ENCODE measurements at places on chromosomes 6 and 20. TPM values are rescaled to one million over a fixed set of nuclear protein-coding genes. Genes with fewer than 3 reads are reported as not detected.

Gene ENPP3
- total RNA-seq = 25.9 TPM

DNA sequence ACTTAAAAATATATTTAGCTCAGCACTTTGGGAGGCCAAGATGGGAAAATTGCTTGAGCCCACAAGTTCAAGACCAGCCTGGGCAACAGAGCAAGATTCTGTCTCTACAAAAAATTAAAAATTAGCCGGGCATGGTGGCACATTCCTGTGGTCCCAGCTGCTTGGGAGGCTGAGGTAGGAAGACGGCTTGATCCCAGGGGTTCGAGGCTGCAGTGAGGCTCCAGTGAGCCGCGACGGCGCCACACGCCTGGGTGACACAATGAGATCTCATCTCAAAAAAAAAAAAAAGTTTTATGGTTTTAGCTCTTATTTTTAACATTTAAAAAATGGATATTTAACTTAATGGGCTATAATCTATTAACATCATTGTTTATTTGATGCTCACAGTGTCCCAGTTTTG is 97.2 kb upstream of the RIPOR2 start:
- DNase-seq = no peak

DNA sequence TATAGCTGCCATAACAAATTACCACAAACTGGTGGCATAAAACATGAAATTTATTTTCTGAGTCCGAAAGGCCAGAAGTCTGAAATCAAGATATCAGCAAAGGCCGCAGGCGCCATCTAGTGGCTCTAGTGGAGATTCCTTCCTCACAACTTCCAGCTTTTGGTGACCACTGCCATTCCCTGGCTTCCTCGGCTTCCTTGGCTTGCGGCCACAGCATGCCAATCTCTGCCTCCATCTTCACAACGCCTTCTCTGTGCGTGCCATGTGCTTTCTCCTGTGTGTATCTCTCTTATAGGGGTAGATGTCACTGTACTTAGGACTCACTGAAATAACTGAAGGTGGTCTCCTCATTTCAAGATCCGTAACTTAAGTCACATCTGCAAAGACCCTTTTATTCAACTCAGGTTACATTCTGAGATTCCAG is 5.4 kb upstream of the PLAGL1 start:
- DNase-seq = peak; percentile 87

GRCh38 chr6:82372656-82373055 is 9.0 kb downstream of the TPBG start:
- DNase-seq = no peak

GRCh38 chr6:45956663-45957062 is 59.0 kb downstream of the CLIC5 start:
- no peak for DNase-seq

GRCh38 chr6:130676077-130676772 is 151.0 kb upstream of the SMLR1 start:
- DNase-seq = no peak

Gene PRSS35
- not detected for total RNA-seq

- DNase-seq = peak; percentile 75
Observed at GRCh38 chr6:156617376-156617775, 159.8 kb upstream of the ARID1B start.

Gene GPSM3
- total RNA-seq = 9.3 TPM

DNA sequence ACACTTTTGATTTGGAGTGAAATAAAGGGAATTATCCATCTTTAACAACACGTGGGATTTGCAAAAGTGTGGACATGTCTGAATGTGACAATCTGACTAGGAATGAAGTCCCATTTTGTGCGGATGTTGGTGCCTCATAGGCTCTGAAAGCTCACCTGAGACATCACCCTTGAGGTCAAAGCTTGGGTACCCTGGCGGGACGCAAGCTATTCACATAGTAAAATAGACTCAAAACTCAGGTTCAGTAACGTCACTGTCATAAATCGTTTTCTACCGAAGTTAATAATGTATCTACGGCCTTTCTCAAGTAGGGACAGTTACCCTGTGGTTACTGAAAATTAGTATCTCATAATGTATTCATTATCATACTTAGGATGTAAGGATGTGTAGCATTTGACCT is 61.8 kb downstream of the AKAP12 start:
- DNase-seq = no peak

Gene CCM2L
- total RNA-seq = 0.88 TPM

DNA sequence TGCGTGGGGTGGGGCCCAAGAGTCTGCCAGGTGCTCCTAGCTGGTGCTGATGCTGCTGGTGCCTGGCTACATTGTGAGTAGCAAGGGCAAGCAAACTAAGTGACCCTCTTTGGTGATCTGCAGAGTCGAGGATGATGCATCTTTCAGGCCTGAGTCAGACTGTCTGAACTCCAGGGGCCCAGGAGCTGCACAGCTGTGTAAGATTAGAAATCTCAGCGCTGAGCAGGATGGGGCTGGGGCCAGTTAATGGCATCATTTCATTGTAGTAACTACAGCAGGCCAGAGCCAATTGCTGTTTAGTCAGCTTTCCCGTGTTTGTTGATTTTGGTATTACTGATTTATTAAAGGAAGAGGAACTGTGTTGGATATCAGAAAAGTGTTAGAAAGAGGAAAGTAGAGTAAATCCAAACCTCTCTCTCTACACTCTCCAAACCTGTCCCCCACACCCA is 365.2 kb downstream of the PAX1 start:
- no peak for DNase-seq

GRCh38 chr6:4362326-4362725 is 227.0 kb upstream of the ECI2 start:
- no peak for DNase-seq

GRCh38 chr20:53734006-53734688 is 140.5 kb upstream of the ZNF217 start:
- DNase-seq = no peak

- no peak for DNase-seq
Observed at GRCh38 chr6:29510202-29510601, 22.4 kb upstream of the MAS1L start.

Gene ELOVL4
- total RNA-seq = 0.67 TPM
